PC-9 (cell line): ENCODE measurements at places on chromosomes 4 and X.

DNA sequence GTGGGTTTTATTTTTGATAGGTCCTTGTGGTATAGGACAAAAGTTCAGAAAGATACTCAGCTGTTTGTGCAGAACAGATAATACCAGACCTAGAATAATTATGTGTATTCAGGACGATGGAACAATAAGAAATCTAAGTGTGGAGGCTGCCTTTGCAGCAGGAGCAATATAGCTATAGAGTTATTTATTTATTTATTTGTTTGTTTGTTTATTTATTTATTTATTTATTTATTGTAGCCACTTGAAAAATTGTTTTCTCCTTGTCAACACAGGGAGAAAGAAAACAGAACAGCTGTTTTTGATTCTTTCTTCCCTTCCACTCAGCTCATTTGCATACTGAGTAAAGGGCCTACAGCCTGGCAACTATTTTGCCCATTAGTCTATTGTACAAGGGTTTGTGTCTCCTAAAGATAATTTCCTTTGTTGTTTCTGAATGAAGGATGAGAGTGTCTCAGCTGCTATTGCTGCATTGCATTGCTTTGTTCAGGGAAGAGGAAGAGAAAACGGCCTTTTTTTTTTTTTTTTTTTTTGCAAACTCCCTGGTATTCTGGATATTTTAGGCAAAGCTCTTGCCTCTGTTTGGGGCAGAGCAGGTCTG is 56.0 kb upstream of the ESX1 start:
- DNase-seq, result no peak

DNA sequence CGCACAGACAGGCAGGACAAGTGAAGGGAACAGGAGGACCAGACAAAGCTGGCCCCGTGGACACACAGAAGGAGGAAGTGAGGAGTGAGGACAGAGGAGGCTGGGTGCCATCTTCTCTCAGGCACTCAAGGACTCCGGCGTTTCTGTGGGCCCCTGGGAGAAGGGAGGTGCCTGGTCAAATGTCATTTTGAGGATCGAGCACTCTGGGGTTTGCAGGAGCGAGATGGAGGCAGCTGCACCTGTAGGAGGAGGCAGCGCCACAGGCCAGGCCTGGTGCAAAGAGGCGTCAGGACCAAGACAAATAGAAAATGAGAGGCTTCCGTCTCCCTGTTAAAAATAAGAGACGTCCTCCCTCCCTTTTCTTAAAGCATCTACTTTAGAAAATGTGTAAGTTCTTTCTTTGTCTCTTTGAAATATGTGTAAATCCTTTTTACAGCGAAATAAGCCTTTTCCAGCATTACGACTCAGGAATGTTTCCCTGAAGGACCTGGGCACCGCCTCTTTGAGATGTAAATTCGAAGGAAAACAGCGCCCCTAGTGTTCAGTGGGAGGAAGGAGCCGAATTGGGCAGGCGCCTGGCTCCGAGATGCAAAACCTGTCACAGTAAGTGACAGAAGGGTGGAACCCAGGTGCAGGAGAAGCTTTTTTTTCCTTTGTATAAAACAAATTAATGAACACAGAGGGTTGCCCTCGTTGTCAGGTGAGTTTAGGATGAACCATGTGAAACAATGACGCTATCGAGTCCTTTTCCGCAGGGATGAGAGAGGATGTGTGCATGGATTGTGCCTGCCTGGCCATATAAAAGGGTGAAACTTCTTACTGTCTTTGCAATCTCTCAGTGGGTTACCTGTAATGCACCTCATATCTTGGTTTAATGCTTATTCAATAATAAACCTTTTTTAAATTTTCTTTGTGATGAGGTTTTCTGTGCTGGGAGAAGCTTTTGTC is 1.4 kb upstream of the C4orf50 start:
- DNase-seq, result peak; percentile 41

DNA sequence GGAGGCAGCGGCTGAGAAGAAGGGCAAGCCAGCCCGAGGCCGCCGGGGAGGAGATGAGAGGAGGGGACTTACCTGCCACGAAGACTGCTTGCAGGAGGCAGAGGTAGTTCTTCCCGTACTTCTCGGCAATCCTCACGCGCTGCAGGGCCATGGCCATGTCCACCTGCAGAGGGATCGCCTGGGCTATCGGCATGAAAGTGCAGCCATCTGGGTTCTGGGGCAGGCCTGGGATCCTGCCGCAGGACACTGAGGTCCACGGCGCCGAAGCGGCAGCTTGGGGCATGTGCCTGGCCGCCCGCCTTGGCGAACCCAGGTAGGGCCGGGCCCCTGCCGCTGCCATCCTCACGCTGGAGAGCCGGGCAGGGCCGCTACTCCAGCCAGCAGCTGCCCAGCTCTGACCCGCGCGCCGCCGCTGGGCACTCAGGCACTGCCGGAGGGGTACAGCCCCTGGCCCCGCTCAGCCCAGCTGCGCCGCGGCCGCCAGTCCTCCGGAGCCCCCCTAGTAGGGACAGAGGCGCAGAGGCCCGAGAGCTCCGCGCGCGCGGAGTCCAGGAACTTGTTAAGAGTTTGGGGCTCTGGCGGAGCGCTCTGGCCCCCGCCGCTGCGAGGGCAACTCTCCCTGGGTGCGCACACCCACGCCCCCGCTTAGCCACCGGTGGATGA is 16.0 kb downstream of the MCF2 start:
- no peak for DNase-seq

- no peak for DNase-seq
Observed at GRCh38 chr4:112532267-112532666, 16.3 kb upstream of the NEUROG2 start.

- DNase-seq, result no peak
Observed at GRCh38 chrX:124239324-124239723, 93.1 kb upstream of the TEX13D start.

DNA sequence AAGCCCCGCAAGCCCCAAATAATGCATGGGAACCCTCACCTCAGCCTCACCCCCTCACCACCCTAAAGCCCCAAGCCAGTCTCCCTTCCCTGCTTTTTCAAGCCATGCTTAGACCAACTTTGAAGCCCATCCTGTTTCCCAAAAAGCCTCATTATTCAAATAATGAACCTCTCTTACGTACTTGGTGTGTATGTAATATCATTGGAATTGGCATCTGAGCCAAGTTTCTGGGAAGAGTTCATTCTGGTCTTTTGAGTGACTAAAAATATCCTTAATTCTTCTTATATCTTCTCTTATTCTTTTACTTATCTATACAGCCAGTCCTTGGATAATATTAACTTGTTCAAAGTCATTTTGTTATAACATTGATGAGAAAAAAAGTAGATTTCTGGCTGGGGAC is 875.8 kb upstream of the SLIT2 start:
- DNase-seq, result no peak

GRCh38 chrX:153653556-153653955 is 6.6 kb downstream of the DUSP9 start:
- DNase-seq, result no peak

- DNase-seq, result no peak
Observed at GRCh38 chrX:15373976-15374375, 10.2 kb downstream of the VEGFD start.

DNA sequence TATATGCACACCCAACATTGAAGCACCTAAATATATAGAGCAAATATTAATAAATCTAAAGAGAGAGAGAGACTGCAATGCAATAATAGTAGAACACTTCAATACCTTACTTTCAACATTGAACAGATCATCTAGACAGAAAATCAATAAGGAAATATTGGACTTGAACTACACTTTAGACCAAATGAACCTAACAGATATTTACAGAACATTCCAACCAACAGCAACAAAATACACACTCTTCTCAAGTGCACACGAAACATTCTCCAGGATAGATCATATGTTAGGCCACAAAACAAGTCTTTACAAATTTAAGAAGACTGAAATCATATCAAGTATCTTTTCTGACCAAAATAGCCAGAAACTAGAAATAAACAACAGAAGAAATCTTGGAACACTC is 66.6 kb downstream of the CD99L2 start:
- no peak for DNase-seq

DNA sequence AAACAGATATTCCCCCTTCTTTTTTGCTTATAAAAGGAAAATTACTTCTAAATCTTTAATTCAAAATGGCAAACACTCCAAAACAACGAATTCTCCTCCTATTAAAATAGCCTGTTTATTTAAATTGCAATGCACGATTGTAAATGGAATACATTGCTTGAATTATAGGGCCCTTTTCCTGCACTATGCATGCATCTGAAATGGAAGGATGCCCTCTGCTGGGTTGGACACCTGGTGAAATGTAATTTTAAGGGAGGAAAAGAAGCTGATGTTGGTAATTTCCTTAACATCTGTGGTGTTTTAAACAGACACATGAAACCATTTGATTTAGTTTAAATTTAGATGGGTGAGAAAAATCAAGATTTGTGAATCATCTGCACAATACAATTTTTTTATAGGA is 72.8 kb downstream of the GRXCR1 start:
- DNase-seq, result no peak
